Fibroblast of lung (primary cell): ENCODE measurements at places on chromosomes 4 and X. TPM values are rescaled to one million over a fixed set of nuclear protein-coding genes. Genes with fewer than 3 reads are reported as not detected.

Gene CFI
- 10.2 and 36.0 TPM in 2 replicates for total RNA-seq

Gene PDE5A
- 383 and 832 TPM in 2 replicates for total RNA-seq

Gene SLC6A8
- total RNA-seq = 9.8 and 11.1 TPM in 2 replicates

Gene ANAPC10
- total RNA-seq = 27.2 and 28.1 TPM in 2 replicates

Gene TBX22
- not detected in 2 replicates for total RNA-seq

Gene BBS12
- total RNA-seq = 7.4 and 8.4 TPM in 2 replicates

Gene ENPEP
- 0.51 TPM in 1 of 2 replicates, not detected in the other for total RNA-seq

Gene VCX3B
- total RNA-seq = not detected in 2 replicates

Gene MAGEB10
- not detected in 2 replicates for total RNA-seq

Gene KLB
- not detected in 2 replicates for total RNA-seq

Gene RBM3
- 39.8 and 52.7 TPM in 2 replicates for total RNA-seq

Gene SYN1
- under 0.01 and 0.17 TPM in 2 replicates for total RNA-seq

Gene GABRG1
- total RNA-seq = not detected in 2 replicates

Gene CABS1
- not detected in 2 replicates for total RNA-seq

Gene TLR10
- not detected in 2 replicates for total RNA-seq

Gene SH2D1A
- not detected in 2 replicates for total RNA-seq

Gene SMIM14
- total RNA-seq = 35.4 and 39.0 TPM in 2 replicates

Gene WDR19
- total RNA-seq = 34.8 and 37.0 TPM in 2 replicates
